ENCODE measurements at places on chromosomes 3 and 15.

DNA sequence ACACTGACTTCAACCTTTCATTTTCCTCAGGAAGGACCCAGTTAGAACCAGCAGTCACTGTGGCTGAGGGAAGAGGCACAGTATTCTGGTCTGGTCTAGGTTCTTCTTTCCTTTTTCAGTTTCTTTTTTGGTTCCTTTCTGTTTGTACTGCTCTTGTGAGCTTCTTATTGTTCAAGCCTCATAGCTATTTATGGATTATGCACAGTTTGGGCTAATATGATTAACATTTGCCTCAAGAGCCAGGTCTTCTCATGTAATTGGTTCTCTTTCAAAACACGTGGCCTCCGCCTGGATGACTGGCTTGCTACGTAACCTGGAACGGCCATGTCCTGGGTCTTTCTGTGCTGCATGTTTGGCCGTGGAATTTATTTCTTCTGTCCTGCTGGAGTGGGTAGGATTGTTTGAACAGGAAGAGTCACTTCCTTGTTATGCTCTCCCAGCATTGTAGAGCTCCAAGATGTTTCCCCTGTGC, 43.3 kb downstream of the RBMS3 start:
- H3K4me1 ChIP-seq: peaks cover 23% of the 10 kb centered on the region
- H3K27ac ChIP-seq: no peak overlapping the region
- peak; percentile 27 for DNase-seq
- peak overlapping the region; percentile 19 for H3K4me3 ChIP-seq
- H3K27me3 ChIP-seq: no peaks in the 10 kb centered on the region

DNA sequence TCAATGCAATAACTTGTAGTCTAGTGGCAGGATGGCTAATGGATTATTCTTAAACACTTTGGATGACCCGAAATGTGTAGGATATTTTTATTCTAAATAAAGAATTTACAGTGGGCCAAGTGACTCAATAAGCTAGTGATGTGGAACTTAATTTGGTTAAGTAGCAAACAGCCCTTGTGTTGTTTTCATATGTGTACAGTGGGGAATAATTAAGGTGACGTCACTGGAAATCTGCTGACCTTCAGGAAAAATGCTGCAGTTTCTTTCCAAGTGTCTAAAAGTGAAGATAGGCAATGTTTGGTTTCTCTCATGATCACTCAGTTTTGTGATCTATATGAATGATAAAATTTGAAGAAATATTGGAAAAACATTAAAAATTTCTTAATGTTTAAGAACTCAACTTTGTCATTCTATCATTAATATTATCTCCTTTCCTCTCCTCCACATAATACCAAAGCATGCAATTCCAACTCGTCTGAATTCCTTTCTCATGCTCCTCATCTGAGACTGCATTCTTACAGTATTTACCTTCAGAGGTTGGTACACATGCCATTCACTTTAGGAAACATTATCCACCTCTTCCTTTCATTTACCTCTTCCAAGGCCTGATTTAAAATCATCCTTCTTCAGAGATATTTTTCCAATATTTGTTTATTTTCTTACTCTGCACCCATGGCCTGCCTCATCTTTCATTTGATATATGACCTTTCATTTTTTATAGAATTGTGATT, 414.6 kb upstream of the ARPP21 start:
- H3K27ac ChIP-seq: no peak overlapping the region
- no peaks in the 10 kb centered on the region for H3K36me3 ChIP-seq
- H3K4me1 ChIP-seq: no peaks in the 10 kb centered on the region
- no peak overlapping the region for H3K4me3 ChIP-seq

GRCh38 chr3:157626817-157627216, 123.6 kb upstream of the VEPH1 start:
- no peaks in the 10 kb centered on the region for H3K36me3 ChIP-seq
- no peak for DNase-seq
- no peaks in the 10 kb centered on the region for H3K4me1 ChIP-seq
- H3K4me3 ChIP-seq: no peak overlapping the region

DNA sequence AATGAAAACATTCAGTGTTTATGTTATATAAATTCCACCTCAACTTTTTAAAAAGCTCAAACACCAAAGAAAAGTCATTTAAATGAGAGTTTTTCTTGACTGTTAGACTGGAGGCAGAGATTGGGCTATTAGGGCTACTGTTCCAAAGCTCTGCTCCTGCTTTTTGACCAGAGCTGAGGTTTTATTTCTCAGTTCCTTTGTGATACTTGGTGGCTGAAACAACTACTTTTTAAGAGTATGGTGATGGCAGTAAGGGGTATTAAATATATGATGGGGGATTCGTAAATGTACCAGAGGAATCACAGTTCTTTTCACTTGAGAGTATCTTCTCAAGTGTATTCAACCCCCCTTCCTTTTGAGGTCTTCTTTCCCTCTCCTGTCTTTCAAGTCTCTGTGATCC, 186.1 kb upstream of the CGNL1 start:
- H3K4me3 ChIP-seq: no peak overlapping the region
- DNase-seq: no peak
- peaks cover 1% of the 10 kb centered on the region for H3K4me1 ChIP-seq
- H3K36me3 ChIP-seq: peaks cover 33% of the 10 kb centered on the region

- no peaks in the 10 kb centered on the region for H3K27me3 ChIP-seq
- no peaks in the 10 kb centered on the region for H3K36me3 ChIP-seq
- peaks cover 20% of the 10 kb centered on the region for H3K4me1 ChIP-seq
- DNase-seq: peak; percentile 55
- H3K27ac ChIP-seq: peak overlapping the region; percentile 89
- peak overlapping the region; percentile 85 for H3K4me3 ChIP-seq
These were observed 483 bp downstream of the VPS13C start for GRCh38 chr15:62059816-62060112.

- peak; percentile 41 for DNase-seq
- H3K4me3 ChIP-seq: no peak overlapping the region
- no peaks in the 10 kb centered on the region for H3K27me3 ChIP-seq
These were observed 81.2 kb downstream of the NEK11 start for GRCh38 chr3:131107637-131108433.

DNA sequence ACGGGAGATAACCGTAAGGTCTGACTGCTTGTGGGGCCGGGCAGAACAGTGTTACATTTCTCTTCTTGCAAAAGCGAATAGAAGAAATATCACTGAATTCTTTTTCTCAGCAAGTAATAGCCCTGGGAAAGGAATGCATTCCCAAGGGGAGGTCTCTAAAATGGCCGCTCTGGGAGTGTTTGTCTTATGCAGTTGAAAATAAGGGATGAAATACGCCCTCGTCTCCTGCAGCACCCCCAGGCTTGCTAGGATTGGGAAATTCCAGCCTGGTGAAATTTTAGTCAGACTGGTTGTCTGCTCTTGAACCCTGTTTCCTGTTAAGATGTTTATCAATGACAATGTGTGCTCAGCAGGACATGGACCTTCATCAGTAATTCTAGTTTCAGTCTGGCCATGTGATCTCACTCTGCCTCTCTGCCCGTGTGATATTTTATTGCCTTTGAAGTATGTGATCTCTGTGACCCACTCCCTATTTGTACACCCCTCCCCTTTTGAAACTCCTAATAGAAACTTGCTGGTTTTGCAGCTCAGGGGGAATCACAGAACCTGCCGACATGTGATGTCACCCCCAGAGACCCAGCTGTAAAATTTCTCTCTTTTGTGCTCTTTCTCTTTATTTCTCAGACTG, 715.6 kb downstream of the ROBO1 start:
- no peaks in the 10 kb centered on the region for H3K27me3 ChIP-seq
- H3K4me3 ChIP-seq: no peak overlapping the region
- no peaks in the 10 kb centered on the region for H3K36me3 ChIP-seq
- no peaks in the 10 kb centered on the region for H3K4me1 ChIP-seq
- H3K27ac ChIP-seq: no peak overlapping the region

- no peaks in the 10 kb centered on the region for H3K27me3 ChIP-seq
- no peak overlapping the region for H3K4me3 ChIP-seq
- H3K4me1 ChIP-seq: no peaks in the 10 kb centered on the region
- no peaks in the 10 kb centered on the region for H3K36me3 ChIP-seq
These were observed 10.6 kb upstream of the PARL start for GRCh38 chr3:183895296-183895695.

DNA sequence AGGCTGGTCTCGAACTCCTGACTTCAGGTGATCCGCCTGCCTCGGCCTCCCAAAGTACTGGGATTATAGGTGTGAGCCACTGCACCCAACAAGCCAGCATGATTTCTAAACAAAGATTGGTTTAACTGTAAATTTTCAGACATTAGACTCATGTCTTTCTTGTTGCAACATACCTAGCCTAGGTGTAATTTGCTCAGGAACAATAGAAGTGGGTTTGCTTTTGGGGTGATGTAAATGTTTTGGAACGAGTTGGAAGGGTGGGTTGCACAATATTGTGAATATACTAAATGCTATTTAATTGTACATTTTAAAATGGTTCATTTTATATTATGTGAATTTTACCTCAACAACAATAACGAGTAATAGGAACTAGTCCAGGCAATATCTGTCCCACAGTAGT, 7.1 kb downstream of the CCR4 start:
- H3K4me1 ChIP-seq: no peaks in the 10 kb centered on the region
- no peak overlapping the region for H3K27ac ChIP-seq
- no peaks in the 10 kb centered on the region for H3K36me3 ChIP-seq
- H3K4me3 ChIP-seq: no peak overlapping the region
- no peaks in the 10 kb centered on the region for H3K27me3 ChIP-seq

DNA sequence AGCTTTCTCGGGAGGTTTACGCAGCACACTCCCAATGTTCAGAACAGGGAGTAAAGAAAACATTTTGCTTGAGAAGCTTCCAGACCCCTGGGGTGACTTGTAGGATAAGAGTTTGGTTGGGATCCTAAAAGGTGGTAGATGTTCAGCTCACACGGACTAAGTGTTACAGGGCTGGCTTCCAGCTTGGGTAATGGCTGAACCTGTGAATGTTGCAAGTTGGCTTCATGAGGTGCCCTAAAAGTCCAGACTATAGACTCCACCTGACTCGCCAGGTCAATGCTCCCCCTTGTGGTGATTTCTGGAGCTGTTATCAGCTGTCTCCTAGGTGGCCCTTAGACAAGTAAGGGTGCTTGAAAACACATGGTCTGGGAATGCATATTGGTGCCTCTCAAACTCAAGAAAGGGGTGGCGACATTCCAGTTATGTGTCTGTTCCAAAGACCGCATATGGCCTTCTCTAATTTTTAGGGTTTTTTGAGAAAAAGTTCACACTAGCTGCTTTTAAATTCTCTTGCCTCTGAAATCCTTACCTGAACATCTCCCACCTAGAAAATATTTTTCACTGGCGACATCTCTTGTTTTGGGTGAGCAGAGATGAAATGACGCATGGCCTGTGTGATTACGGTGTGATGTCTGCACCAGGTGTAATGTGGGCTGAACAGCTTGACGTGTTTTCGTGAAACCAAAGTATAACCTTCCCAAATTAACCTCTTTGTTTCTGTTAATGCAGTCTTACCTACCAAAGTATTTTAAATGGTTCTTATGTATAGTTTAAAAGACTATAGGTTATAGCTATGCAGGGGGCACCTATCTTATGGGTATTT, 175.7 kb upstream of the KBTBD8 start:
- H3K36me3 ChIP-seq: no peaks in the 10 kb centered on the region
- H3K27ac ChIP-seq: peak overlapping the region; percentile 37
- no peak overlapping the region for H3K4me3 ChIP-seq
- DNase-seq: peak; percentile 80
- peaks cover 33% of the 10 kb centered on the region for H3K4me1 ChIP-seq

GRCh38 chr3:185152410-185153170, at the start of gene C3orf70:
TSS of gene C3orf70 (minus strand) at chr3:185153060. CDS start at chr3:185152823, 237 bp downstream.
- peak; percentile 86 for DNase-seq
- peaks cover 15% of the 10 kb centered on the region for H3K4me1 ChIP-seq
- no peaks in the 10 kb centered on the region for H3K36me3 ChIP-seq
- H3K4me3 ChIP-seq: peak within 1 kb of the TSS; percentile 61

DNA sequence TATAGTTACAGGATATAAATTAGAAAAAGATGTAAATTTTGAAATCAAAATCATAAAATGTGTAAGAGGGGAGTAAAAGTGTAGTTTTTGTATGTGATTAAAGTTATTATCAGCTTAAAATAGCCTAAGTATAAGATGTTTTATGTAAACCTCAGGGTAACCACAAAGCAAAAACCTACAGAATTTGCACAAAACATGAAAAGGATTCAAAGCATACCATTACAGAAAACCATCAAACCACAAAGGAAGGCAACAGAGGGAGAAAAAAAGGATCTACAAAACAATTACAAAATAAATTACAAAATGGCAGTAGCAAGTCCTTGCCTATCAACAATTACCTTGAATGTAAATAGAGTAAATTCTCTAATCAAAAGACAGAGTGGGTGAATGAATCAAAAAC, 36.7 kb upstream of the MYLK start:
- no peak overlapping the region for H3K27ac ChIP-seq
- no peaks in the 10 kb centered on the region for H3K4me1 ChIP-seq
- H3K27me3 ChIP-seq: no peaks in the 10 kb centered on the region
- H3K4me3 ChIP-seq: no peak overlapping the region
- H3K36me3 ChIP-seq: peaks cover 68% of the 10 kb centered on the region
- DNase-seq: no peak

DNA sequence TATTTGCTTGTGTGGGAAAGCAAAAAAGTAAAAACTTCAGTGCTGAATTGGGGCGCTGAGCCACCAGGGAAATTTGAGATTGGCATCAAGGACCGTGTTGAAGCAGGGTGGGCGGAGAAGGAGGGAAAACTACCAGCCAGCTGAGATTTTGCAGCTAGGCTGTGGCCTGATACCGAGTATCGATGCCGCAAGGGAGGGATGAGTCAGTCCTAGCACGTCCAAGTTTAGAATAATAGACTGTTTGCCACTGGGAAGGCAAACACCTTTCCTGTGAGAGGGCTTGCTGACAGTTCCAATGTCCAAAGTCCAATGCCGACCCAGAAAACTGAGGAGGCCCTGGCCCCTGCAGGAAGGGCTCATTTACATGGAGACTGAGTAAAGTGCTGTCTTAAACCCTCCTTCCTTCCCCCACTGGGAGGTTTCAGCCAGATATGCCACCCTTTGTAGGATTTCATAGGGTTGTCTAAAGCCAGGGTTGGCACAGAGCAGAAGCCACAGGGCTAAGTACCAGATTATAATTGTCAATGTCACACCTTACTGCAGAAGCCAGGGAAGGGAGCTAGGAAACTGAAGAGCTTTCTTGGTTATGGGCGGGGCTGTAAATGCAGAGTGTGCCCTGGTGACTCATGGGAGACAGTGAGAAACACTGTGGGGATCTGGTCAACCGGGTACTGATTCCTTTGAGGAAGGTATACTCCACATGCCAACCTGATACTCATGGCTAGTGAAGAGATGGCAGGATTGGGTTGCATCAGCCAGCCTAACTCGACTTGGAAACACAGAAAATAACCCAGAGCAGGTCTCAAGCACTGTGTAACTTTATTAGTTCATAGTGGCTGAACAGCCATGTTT, 28.4 kb upstream of the PIK3CB start:
- H3K27ac ChIP-seq: peak overlapping the region; percentile 79
- H3K36me3 ChIP-seq: no peaks in the 10 kb centered on the region
- H3K27me3 ChIP-seq: no peaks in the 10 kb centered on the region

All from stomach (tissue), 19 donors.